ENCODE measurements at places on chromosomes 13 and 19.
A peak's percentile ranks its signal among the peaks of the same experiment; 100 is the strongest.

GRCh38 chr13:76820759-76821158 lies 65.4 kb downstream of the KCTD12 start:
- H3K4me3 ChIP-seq, result no peak overlapping the region
- no peak for DNase-seq
- no peaks in the 10 kb centered on the region for H3K36me3 ChIP-seq
- no peak overlapping the region for H3K27ac ChIP-seq
- H3K4me1 ChIP-seq, result no peaks in the 10 kb centered on the region

DNA sequence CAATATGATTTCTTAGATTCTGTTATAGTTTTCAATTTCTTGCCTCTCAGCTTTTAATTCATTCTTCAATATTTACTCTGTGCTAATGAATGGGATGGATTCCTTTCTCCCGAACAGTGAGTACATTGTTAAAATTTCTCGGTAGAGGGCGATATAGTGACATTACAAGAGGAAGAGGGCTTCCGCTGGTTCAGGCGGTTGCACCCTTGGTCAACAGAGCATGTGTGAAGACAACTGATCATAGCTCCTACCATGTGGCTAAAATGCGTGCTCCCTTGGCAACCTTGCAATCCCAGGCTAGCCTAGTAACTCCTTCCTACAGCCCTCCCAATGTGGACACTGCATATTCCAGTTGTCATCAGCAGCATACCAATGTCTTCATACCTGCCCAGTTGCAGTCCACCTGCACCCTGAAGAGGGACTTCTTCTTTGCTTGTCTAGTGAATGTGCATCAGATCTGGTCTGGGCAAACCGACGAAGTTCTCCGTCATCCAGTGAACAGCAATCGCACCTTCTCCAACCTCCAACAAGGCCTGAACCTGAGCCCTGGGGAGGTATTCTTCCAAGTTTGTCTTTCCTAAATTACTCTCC lies 653.0 kb upstream of the GPC6 start:
- no peak overlapping the region for H3K27ac ChIP-seq
- DNase-seq, result peak; percentile 27
- no peaks in the 10 kb centered on the region for H3K4me1 ChIP-seq

- H3K4me1 ChIP-seq, result no peaks in the 10 kb centered on the region
- H3K4me3 ChIP-seq, result no peak overlapping the region
- H3K36me3 ChIP-seq, result no peaks in the 10 kb centered on the region
- no peak overlapping the region for H3K27ac ChIP-seq
These were observed 63.9 kb downstream of the STK24 start for GRCh38 chr13:98512774-98513665.

- no peaks in the 10 kb centered on the region for H3K36me3 ChIP-seq
- H3K27ac ChIP-seq, result no peak overlapping the region
- H3K4me1 ChIP-seq, result peaks cover 1% of the 10 kb centered on the region
- no peak overlapping the region for H3K4me3 ChIP-seq
- no peak for DNase-seq
These were observed 433 bp upstream of the ZNF616 start for GRCh38 chr19:52140032-52140710.

DNA sequence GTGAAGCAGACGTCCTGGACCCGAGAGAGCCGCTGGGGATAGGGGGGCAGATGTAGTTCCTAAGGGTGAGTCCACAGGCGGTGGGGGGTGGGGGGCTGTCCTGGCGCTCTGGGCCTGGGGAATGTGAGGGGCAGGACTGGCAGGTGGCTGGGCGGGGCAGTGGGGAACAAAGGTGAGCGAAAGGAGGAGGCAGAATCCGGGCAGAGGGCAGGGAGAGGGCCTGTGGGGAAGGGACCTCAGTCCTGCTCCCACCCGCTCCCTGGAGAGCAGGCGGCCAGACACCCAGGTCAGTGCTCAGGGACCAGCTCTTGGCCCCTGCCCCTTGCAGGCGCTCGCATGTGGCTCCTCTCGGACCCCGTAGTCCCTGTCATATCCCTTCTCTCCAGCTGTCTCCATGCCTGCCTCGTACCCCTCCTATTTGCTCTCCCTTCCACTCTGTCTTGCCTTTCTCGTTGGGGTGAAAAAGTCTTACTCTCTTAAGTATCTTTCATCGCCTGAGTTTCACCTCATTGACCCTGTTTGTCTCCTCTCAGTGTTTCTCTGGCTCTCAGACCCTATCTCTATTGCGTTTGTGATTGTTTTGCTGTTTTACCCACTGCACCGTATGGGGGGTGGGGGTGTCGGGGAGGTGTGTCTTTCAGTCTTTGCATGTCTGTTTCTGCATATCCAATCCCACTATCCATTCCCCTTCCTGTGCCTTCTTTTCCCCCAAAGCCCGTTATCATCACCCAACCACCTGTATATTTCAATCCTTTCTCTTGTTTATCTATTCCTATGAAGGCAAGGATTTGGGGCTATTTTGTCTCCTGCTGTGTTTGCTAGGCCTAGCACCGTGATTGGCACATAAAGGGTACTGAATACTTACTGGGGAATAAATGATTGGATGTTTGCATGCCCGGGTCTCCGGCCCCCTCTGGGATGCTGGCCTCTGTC lies 5.8 kb downstream of the SPHK2 start:
- DNase-seq, result no peak
- H3K4me1 ChIP-seq, result peaks cover 7% of the 10 kb centered on the region
- peak overlapping the region; percentile 80 for H3K4me3 ChIP-seq
- H3K27ac ChIP-seq, result no peak overlapping the region

DNA sequence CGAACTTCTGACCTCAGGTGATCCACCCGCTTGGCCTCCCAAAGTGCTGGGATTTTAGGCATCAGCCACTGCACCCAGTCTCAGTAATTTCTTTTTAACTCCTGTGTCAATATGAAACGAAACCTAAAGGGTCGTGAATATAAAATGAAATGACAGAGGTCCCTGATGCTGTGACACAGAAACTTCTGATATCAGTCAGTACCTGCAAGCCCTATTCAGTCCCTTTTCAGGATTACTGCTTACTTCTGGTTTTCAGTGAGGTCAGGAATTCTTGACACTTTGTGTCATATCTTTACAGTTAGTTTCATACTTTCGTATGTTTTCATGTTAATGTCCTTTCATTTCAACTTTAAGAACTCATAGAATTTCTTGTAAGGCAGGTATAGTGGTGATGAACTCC lies 58.7 kb downstream of the RNF17 start:
- no peaks in the 10 kb centered on the region for H3K4me1 ChIP-seq
- H3K27me3 ChIP-seq, result no peaks in the 10 kb centered on the region
- no peaks in the 10 kb centered on the region for H3K36me3 ChIP-seq
- H3K4me3 ChIP-seq, result no peak overlapping the region

All from iPS DF 6.9 (cell line).